ENCODE measurements at places on chromosomes 3 and 15. TPM values are rescaled to one million over a fixed set of nuclear protein-coding genes. Genes with fewer than 3 reads are reported as not detected.

Gene MAGEL2
- total RNA-seq = not detected

Gene AMT
- 2.1 TPM for total RNA-seq

Gene THOC7
- total RNA-seq = 37.3 TPM

Gene GRIP2
- total RNA-seq = 0.76 TPM

Gene CCR8
- total RNA-seq = not detected

Gene ZNF445
- 18.6 TPM for total RNA-seq

Gene C3orf62
- total RNA-seq = 2.0 TPM

Gene GHSR
- not detected for total RNA-seq

Gene P2RY1
- 14.0 TPM for total RNA-seq

Gene CLASP2
- total RNA-seq = 67.4 TPM

Gene LINGO1
- total RNA-seq = 93.7 TPM

Gene ZPLD1
- total RNA-seq = 0.17 TPM

Gene APBA2
- 11.7 TPM for total RNA-seq

Gene COPG1
- total RNA-seq = 157 TPM

Gene RLBP1
- total RNA-seq = not detected

Gene IL5RA
- not detected for total RNA-seq

Gene WNT7A
- total RNA-seq = not detected

Gene SI
- not detected for total RNA-seq

Gene FOXL2
- total RNA-seq = not detected

Gene BTLA
- total RNA-seq = not detected

Gene IL1RAP
- total RNA-seq = 233 TPM

Gene SUSD5
- 1.0 TPM for total RNA-seq

Gene IMPG2
- 0.13 TPM for total RNA-seq

Gene DPPA2
- not detected for total RNA-seq

Gene GOLGA8G
- total RNA-seq = not detected

Gene TMEM266
- not detected for total RNA-seq

Gene CAPN7
- 40.7 TPM for total RNA-seq

Gene ZIC1
- 1.4 TPM for total RNA-seq

Gene TAGLN3
- total RNA-seq = not detected

Gene CPB1
- total RNA-seq = not detected

All from A673 (cell line).